Uterus (tissue), 4 donors: ENCODE measurements at places on chromosomes 11 and 22. TPM values are rescaled to one million over a fixed set of nuclear protein-coding genes. Genes with fewer than 3 reads are reported as not detected.
A peak's percentile ranks its signal among the peaks of the same experiment; 100 is the strongest.

The SYT13 gene
- total RNA-seq = not detected

GRCh38 chr11:76834151-76834550 is 26.6 kb upstream of the ACER3 start:
- no peak for DNase-seq

DNA sequence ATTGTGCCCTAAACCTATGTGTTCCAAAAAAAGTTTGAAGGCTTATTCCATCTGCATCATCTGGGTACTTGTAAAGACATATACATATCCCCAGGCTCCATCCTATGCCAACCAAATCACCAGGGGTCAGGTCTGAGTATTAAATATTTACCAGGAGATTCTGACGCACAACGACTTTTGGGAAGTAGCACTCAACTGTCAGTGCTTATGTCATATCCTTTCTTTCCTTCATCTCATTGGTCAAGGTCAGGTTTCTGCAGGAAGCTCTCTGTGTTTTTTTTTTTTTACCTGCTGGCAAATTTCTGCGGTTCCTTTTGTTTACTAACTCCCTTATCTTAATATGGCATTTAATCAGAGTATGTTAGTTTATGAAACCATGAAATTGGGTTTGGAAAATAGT is 22.5 kb upstream of the CYP2R1 start:
- DNase-seq = no peak

DNA sequence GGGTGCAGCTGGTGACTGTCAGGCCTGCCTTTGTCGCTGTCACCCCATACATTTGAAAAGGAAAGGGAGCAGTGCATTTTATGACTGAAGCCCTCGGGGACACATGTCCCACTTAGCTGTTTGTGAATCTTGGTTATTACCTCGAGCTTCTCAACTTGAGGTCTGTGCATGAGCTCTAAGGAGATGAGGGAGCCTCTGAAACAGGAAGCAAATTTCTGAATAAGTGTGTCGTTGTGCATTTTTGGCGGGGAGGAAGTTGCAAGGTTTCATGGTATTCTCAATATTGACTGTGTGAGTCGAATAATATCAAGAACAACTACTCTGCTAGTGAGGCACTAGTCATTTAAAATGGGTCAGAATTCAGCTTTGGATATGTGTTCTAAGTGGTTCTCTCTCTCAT is 149.7 kb upstream of the PLET1 start:
- DNase-seq = no peak

DNA sequence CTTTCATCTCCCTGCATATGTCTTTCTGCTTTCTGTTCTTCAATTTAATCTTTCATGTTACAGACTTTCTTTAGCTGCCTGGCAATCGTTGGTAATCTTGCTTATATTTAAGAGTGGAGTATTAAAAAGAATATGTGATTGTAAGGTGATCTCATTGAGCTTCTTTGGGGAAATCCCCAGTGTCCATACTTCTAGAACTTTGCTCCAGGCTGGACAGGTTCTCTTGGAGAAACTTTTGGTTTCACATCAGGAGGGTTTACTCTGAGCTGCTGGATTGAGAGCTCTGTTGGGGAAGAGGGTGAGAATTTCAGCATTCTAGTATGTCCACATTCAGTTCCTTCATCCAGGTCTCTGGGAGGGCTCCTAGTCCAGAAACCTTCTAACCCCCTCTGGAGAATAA is 16.1 kb downstream of the LRRC75B start:
- no peak for DNase-seq

- no peak for DNase-seq
Observed at GRCh38 chr11:117993988-117994745, 8.0 kb downstream of the IL10RA start.

DNA sequence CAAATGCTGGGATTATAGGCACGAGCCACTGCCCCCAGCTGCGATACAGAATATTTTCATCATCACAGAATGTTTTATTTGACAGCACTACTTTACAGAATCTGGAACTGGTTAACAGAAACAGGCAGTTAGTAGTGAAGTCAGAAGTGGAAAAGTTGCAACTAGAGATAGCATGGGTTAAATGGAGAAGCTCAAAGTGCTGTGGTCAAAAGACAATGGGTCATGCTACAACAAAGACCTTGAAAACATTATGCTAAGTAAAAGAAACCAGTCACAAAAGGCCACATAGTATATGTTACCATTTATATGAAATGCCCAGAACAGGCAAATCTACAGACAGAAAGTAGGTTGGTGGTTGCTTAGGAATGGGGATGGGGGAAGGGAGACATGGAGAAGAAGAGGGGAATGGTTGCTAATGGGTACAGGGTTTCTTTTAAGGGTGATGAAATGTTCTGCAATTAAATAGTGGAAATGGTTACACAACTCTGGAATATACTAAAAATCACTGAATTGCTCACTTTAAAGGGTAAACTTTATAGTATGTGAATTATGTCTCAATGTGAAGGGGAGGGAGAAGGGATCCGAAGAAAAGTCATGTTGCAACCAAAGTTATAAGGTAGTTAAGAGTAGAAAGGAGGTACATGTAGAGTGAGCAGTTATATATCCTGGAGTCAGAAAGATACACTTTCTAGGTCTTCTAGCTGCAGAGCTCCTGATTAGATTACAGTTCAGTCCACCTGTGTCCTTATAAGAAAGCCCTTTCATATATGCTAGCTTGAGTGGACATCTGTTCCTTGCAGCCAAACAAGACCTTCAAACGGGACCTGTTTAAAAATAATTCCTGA is 46.3 kb upstream of the RAPSN start:
- DNase-seq = no peak

DNA sequence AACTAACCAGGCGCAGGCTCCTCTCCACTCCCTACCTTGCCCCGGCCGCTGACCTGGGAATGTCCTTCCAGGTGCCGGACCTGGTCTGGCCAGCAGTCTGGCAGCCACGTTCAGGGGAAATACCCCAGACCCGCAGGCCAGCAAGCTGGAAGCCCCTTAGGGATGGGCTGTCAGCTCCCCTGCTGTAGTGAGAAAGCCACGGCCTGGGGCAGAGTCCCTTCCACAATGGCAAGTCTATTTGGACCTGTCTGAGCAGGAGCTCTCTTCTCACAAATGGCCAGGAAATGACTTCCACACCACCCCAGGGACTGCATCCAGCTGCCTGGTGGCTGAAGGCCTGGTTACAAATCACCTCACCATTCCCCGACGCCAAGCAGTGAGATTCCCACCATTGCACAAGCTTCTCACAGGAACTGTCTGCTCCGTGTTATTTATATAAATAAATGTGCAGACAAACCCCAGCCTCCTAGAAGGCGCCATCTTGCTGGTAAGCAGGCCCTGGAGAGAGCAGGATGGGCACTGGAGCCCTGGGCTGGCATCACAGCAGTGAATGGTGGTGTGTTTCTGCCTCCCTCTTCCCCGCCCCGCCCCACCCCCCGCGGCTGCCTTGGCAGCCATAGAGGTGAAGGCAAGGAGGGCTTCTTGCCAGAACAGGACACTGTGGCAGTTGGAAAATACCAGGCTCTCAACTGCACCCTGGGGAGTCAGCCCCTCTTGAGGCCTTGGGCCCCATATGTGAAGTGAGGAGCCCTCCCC is 23.7 kb downstream of the RSPH14 start:
- no peak for DNase-seq

DNA sequence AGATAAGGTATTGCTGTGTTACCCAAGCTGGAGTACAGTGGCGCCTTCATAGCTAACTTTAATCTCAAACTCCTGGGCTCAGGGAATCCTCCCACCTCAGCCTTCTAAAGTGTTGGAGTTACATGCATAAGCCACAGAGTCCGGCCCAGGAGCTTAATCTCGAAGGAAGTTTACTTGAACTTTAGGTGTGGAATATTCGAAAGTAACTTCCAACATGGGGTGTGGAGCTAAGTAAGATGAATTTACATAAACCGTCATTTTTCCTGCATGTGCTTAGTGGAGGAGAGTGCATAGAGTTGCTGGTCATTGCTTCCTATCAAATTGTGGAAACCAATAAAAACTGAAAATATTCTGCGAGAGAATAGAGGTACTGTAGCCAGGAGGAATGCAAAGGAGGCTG is 1.5 kb downstream of the ATG13 start:
- DNase-seq = no peak

The PIWIL4 gene
- total RNA-seq = 5.1 TPM

- DNase-seq = no peak
Observed at GRCh38 chr22:20010307-20011122, 6.1 kb downstream of the ARVCF start.

GRCh38 chr11:29125606-29126005 is 891.2 kb downstream of the KCNA4 start:
- DNase-seq = no peak

The MS4A6E gene
- not detected for total RNA-seq

- DNase-seq = no peak
Observed at GRCh38 chr22:37165940-37166674, 16.4 kb upstream of the IL2RB start.

DNA sequence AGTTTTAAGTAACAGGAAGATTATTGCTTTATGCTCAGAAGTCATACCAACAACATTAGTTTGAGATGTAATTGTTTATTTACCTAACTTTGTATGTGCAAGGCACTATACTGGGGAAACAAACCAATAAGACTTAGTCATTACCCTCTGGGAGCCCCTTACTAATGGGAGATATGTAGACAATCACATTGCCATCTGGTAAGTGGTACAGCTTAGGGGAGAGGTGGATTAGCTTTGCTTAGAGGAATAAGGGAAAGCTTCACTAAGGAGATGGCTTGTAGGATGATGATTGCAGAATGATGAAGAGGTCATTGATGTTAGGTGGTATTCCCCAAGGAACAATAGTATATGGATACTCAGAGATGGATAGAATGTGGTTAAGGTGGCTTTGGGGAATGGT is 17.5 kb downstream of the EMSY start:
- DNase-seq = no peak

The MLC1 gene
- 1.9 TPM for total RNA-seq

The NXPE1 gene
- not detected for total RNA-seq

The SMIM38 gene
- 2.6 TPM for total RNA-seq

The OOSP2 gene
- total RNA-seq = not detected

GRCh38 chr11:130261571-130261970 is 53.1 kb downstream of the ZBTB44 start:
- no peak for DNase-seq

The MS4A3 gene
- not detected for total RNA-seq

GRCh38 chr22:36884349-36885158 is 23.7 kb downstream of the NCF4 start:
- no peak for DNase-seq

GRCh38 chr11:13271060-13271693 is 6.4 kb upstream of the BMAL1 start:
- DNase-seq = no peak

The ARVCF gene
- 2.8 TPM for total RNA-seq

The TBX10 gene
- not detected for total RNA-seq

DNA sequence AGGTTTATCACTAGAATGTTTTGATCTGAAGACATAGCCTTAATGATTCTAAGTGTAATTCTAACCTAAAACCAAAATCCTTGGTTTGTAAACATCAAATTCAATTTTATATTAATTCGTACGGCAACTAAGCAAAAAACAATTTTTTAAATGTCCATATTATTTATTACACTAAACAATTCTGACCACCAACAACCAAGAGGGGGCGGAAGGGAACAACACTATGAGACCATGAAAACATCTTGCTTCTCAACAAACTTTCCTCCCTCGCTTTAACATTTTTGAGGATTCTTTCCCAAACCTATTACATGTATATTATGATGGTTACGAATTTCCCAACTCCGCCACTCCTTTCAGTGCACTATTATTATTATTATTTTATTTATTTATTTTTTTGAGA is 6.5 kb upstream of the UCP2 start:
- DNase-seq = no peak

DNA sequence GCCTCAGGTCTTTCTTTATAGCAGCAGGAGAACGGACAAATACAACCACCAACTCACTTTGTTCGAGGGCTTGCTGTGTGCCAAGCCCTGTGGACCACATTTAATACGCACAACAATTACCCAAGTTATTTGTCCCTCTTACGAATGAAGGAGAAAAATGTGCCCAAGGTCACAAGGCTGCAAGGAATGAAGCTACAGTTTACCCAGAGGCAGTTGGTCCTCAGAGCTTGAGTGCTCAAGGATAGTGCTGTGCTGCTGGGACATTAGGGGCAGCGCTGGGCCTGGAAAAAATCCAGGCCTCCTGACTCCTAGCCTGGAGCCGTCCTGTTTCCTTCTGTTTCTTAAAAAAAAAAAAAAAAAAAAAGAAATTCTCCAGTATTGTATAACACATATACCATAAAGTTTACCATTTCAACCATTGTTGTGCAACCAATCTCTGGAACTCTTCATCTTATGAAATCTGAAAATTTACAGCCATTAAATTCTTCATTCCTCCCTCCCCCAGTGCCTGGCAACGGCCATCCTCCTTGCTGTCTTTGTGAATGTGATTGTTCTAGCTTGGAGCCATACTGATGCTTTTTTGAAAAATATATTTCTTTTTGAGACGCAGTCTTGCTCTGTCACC is 1.0 kb upstream of the C11orf86 start:
- DNase-seq = no peak

The HBE1 gene
- not detected for total RNA-seq

GRCh38 chr11:75925785-75926164 is 110.8 kb downstream of the UVRAG start:
- DNase-seq = no peak

DNA sequence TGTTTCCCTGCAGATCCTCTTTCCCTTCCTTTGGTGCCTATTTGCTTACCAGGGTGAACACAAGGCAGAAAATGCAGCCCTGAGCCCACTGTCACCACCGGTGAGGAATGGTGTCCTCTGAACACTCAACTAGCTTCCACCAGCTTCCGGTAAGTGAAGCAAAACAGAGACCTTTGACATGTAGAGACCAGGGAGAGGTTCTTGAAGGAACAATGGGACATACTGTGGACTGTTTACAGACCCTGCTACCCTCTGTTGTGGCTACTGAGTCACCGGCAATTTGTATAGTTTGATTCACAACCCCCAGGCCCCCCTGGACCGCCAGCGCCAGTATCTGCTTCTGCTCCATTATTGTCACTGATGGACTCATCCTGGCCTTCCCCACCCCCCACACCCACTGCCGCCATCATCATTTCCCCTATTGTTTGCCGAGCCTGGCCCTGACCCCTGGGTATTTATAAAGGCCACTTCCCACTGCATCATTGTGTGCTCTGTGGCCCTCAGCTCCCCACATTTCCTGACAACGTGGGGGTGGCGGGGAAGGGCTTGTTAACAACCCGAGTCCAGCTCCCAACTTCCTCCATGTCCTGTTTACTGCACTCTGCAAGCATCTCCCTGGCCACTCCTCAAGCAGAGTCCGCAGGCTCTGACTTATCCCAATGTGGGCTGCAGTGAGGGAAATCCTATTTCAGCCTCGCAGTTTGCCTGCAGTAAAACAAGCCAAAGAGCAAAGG is 252.9 kb downstream of the ETS1 start:
- peak; percentile 63 for DNase-seq

The IGLL1 gene
- not detected for total RNA-seq
